Pulmonary artery endothelial cell (primary cell): ENCODE measurements at places on chromosomes 13 and 19.

DNA sequence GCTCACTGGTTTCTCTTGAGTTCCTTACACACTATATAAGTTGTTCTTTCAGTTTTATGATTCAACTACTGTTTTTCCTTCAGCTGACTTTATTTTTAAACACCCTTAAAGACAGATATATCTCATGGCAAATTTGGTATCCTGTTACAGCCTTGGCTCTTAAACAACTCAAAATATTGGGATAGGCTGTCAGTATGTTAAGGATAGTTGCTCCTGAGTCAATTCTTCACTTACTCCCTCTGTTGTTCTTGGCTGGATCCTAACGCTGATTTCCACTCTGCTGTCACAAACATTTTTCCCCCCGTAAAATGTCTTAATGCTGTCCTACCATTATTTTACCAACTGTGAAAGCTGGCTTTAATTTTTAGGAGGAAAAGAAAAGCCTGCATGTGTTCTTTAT, 1.2 kb downstream of the KCNRG start:
- DNase-seq: no peak

DNA sequence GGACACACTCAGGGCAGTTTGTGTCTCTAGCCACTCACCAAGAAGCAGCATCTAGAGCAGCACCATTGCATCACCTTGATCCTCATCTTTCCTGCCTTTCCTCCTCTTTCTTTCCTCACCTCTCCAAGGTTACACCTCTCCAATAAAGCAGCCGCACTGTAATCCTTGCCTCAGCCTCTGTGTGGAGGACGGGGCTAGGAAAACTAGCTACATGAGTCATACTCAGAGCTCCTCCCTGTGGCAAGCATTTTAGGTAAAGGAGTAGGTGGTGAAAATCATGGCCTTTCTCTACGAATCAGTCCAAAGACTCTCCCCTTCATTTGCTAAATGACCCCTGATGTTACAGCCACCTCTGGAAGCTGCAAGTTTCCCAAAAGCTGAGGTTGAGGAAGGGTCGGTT, 108.9 kb downstream of the DNAJC15 start:
- no peak for DNase-seq

- DNase-seq: no peak
Measured at GRCh38 chr13:28628241-28628640, 30.7 kb upstream of the POMP start.

- DNase-seq: no peak
Measured at GRCh38 chr19:46155237-46155636, 7.2 kb downstream of the IGFL2 start.
